Substantia nigra (tissue), 51 donors: ENCODE measurements at places on chromosomes 13 and 19.

DNA sequence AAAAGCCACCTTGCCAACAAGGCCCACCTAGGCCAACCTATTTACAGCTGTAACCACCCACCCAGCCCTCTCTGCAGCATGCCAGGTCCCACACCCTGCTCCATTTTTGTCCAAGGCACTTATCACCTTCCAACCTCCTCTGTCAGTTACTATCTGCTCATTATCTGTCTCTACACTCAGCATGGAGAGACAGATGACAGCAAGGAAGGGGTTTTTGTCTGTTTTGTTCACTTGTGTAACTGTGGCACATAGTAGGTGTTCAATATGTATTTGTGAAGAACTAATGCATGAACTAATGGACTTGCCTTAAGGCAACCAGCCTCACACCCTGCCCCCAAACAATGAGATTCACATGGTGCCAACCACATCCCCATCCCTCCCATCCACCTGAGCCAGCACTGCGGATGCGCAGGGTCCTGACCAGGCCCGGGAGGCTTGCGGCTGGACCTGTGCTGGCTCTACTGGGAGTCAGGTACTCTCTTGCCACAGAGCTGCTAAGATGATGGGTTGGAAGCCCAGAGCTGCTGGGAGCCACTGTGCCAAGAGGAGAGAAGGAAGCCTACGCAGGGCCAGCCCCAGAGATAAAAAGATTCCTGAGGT is 17.3 kb downstream of the DEDD2 start:
- DNase-seq = no peak

- DNase-seq = no peak
Measured at GRCh38 chr19:17544418-17544817, 11.0 kb upstream of the COLGALT1 start.

DNA sequence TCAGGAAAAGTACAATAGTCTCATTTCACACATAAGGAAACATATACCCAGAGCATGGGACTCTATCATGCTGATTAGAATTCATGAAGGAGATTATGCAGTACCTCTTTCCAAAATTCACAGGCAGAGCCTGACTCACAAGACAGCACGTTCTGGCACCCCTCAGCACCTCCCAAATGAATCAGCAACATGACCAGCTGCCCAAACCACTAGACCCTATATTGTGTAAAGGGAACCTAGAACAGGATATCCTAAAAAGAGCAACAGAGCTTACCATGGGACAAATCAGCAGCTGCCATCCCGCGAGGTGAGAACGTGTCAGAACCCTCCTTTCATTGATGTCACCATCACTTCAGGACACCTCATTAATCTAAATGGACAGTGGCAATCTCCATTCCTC is 2.5 kb downstream of the ZNF426 start:
- DNase-seq = no peak

DNA sequence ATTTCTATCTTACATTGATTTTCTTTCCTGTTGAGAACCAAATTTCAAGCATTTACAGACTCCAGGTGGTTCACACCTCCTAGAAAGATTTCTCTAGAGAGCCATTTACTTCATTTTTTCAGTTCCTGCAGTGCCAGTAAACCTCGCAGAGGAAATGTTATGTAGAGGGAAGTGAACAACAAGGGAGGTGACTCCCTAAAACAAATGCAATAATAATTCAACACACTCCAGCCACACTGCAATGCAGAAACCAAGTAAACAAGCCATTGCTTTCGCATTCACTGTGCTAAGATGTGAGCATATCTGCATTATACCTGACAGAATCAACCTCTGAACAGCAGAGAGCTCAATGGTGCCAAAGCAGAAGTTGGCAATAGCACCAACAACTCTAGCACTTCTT is 215.1 kb downstream of the RBM26 start:
- DNase-seq = no peak

- DNase-seq = no peak
Measured at GRCh38 chr19:51637362-51637978, 7.3 kb upstream of the SIGLEC5 start.

DNA sequence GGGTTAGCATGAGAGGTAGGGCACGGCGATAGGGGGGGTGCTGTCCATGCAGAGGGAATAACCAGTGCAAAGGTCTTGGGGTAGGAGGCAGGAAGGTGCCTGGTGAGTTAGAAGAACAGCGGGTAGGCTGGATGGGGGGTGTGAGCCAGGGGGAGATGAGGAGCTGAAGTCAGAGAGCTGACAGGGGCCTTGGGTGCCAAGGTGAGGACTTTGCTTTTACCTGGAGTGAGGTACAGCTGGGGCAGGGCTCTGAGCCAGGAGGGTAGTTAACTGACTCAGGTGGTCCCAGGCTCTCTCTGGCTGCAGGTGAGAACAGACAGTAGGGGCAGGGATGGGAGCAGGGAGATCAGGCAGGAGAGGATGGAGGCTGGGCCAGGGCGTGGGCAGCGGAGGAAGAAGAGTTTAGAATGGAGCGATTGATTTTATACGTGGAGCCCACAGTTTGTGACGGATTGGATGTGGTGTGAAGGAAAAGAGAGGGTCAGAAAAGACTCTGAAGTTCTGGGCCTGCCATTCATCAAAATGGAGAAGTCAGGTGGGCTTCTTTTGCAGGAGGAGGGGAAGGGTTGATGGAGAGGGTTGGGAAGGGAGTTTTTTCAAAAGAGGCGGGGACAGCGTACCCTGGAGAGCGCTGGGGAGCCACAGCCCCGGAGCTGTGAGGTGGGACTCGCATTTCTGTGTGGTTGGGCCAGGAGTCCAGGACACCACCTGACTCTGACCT is 1.2 kb upstream of the GRAMD1A start:
- no peak for DNase-seq

DNA sequence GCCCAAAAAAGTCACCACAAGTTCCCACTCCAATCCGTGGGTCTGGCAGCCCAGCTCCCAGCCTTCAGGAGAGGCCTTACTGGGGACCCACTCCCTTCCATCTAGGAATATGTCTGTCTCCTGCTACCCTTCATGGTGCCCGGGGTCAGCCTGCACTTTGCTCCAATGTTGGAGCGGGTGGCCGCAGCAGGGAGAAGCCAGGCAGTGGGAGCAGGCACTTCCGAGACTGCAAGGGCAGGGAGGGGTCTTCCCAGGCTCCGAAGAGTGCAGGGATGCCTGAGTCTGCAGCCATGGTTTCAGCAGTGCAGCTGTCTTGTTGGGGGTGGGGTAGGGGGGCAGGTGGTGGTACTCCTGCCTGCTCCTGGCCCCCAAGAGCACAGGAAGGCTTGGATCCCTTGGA is 1616.2 kb downstream of the SLITRK5 start:
- DNase-seq = no peak
